ENCODE measurements at places on chromosomes 4 and X.

GRCh38 chrX:12878536-12878935, 11.7 kb downstream of the TLR7 start:
- no peaks in the 10 kb centered on the region for H3K4me1 ChIP-seq
- H3K4me3 ChIP-seq = no peak overlapping the region
- H3K27me3 ChIP-seq = peaks cover 5% of the 10 kb centered on the region
- H3K36me3 ChIP-seq = no peaks in the 10 kb centered on the region
- no peak for DNase-seq
- H3K27ac ChIP-seq = no peak overlapping the region

DNA sequence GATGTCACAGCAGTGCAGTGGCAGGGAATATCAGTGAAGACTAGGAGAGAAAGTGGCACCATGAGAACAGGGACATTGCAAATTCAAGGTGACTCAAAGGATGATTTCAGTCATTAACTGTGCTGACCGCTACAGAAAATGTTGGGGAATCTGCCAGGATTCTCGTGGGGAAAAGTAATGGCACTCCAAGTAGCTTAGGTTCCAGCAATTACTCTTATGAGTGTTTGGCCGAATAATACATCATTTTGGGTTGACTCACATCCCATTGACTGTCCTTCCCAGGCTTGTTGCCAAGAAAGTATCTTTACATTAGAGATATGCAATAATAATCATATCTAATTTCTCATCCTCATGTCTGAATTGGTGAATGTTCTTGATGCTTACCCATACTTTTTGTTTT, 1411.1 kb upstream of the PCDH7 start:
- H3K4me3 ChIP-seq = no peak overlapping the region
- no peak for DNase-seq
- H3K4me1 ChIP-seq = no peaks in the 10 kb centered on the region
- no peaks in the 10 kb centered on the region for H3K36me3 ChIP-seq
- no peaks in the 10 kb centered on the region for H3K27me3 ChIP-seq
- H3K27ac ChIP-seq = no peak overlapping the region

DNA sequence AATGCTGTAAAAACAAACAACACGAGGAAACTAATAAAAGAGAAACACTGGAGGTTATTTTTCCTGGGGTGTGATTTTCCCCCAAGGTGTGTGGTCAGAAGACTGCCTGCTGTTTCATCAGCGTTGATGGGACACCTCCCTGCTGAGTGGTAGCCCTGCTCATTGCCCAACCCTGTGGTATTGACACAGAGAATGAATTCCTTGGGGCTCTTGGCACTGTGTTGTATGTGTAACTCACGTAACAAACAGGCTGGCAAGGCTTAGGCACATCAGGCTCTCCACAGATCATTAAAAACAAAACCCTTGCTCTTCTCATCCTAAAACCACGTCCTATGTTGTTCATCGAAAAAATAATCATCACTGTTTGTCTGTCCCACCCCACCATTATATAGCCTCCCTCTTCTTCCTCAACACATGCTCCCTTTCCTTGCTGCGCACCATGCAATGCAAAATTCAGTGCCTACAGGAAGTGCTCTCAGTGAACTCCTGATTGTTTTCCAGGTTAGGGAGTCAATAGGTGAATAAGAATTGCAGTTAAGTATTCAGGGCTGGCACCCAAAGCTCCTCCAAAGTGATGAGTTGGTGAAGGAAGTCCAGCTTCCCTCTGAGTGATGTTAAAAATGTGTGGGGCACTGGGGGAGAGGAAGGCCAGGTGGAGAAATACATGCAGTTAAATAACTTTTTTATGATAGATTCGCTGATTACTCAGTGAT, 11.4 kb upstream of the PUDP start:
- H3K36me3 ChIP-seq = no peaks in the 10 kb centered on the region
- no peak overlapping the region for H3K27ac ChIP-seq
- H3K4me1 ChIP-seq = peaks cover 2% of the 10 kb centered on the region
- no peak overlapping the region for H3K4me3 ChIP-seq

DNA sequence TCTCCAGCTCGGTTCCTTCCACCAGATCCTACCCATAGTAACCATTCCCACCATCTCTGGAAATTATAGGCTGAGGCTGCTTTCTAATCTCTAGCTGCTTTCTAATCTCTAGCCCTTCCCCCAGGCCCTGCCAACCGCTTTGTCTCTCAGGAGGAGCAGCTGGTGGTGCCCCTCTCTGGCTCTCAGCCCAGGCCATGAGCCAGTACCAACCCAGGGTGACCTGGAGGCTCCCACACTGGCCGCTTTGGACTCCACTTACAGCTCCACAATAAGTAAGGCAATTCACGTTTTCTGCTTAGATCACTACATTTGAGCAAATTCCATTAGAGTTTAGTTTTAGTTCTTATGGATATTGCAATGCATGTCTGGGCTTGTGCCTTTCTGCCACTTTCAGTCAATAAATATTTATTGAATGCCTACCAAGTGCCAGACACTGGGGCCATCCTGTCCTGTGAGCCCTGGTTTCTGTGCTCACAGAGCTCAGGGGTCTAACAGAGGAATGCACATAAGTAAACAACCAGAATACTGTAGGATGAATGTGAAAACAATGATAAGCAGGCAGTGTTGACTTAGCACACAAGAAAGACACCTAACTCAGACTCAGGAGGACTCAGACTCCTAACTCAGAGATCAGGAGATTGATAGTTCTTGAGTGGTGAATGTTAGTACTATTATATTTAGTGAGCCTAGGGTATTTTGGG, 38.9 kb downstream of the SMC1A start:
- H3K27ac ChIP-seq = no peak overlapping the region
- DNase-seq = no peak
- H3K4me1 ChIP-seq = no peaks in the 10 kb centered on the region
- H3K4me3 ChIP-seq = no peak overlapping the region
- no peaks in the 10 kb centered on the region for H3K27me3 ChIP-seq
- peaks cover 5% of the 10 kb centered on the region for H3K36me3 ChIP-seq

- H3K4me1 ChIP-seq = peaks cover 7% of the 10 kb centered on the region
- no peaks in the 10 kb centered on the region for H3K27me3 ChIP-seq
- no peak overlapping the region for H3K27ac ChIP-seq
- no peak for DNase-seq
- H3K36me3 ChIP-seq = peaks cover 8% of the 10 kb centered on the region
- no peak overlapping the region for H3K4me3 ChIP-seq
Measured at GRCh38 chr4:52876069-52876468, 14.0 kb downstream of the RASL11B start.

- no peaks in the 10 kb centered on the region for H3K4me1 ChIP-seq
- no peak for DNase-seq
- H3K27ac ChIP-seq = no peak overlapping the region
Measured at GRCh38 chr4:140710908-140711622, 45.1 kb downstream of the TBC1D9 start.

GRCh38 chr4:150938873-150939499, 76.1 kb downstream of the LRBA start:
- no peak overlapping the region for H3K27ac ChIP-seq
- H3K27me3 ChIP-seq = no peaks in the 10 kb centered on the region
- H3K4me3 ChIP-seq = no peak overlapping the region
- peaks cover 7% of the 10 kb centered on the region for H3K36me3 ChIP-seq
- H3K4me1 ChIP-seq = peaks cover 14% of the 10 kb centered on the region

DNA sequence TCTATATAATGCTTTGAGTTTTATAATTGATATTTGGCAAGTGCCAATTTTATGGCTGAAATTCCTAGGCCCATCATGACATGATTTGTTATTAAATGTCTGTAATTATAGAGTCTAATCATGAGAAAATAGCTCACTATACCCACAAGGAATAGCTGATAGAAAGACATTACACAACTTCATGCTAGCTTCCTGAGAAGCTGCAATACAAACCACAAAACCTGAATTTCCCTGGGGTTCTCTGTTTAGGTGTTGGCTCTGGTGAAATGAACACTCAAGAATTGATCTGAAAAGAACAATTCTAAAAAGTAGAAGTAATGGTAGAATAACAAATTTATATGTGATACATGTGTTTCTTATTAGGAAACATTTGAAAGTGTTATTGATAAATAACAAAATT, 169.6 kb downstream of the GASK1B start:
- DNase-seq = no peak
- no peaks in the 10 kb centered on the region for H3K36me3 ChIP-seq
- no peaks in the 10 kb centered on the region for H3K27me3 ChIP-seq
- no peaks in the 10 kb centered on the region for H3K4me1 ChIP-seq
- H3K4me3 ChIP-seq = no peak overlapping the region

GRCh38 chr4:168309781-168310180, 8.8 kb downstream of the DDX60 start:
- H3K4me1 ChIP-seq = peaks cover 62% of the 10 kb centered on the region
- H3K36me3 ChIP-seq = peaks cover 65% of the 10 kb centered on the region
- no peaks in the 10 kb centered on the region for H3K27me3 ChIP-seq
- H3K4me3 ChIP-seq = peak overlapping the region; percentile 26
- H3K27ac ChIP-seq = peak overlapping the region; percentile 40

- H3K4me3 ChIP-seq = no peak overlapping the region
- H3K4me1 ChIP-seq = peaks cover 26% of the 10 kb centered on the region
- no peak for DNase-seq
- H3K27me3 ChIP-seq = peaks cover 9% of the 10 kb centered on the region
Measured at GRCh38 chr4:183399616-183400015, 44.8 kb upstream of the CDKN2AIP start.

- H3K36me3 ChIP-seq = no peaks in the 10 kb centered on the region
- no peak overlapping the region for H3K4me3 ChIP-seq
- H3K27ac ChIP-seq = no peak overlapping the region
- H3K27me3 ChIP-seq = no peaks in the 10 kb centered on the region
- no peaks in the 10 kb centered on the region for H3K4me1 ChIP-seq
Measured at GRCh38 chr4:161829591-161829990, 334.2 kb downstream of the FSTL5 start.

DNA sequence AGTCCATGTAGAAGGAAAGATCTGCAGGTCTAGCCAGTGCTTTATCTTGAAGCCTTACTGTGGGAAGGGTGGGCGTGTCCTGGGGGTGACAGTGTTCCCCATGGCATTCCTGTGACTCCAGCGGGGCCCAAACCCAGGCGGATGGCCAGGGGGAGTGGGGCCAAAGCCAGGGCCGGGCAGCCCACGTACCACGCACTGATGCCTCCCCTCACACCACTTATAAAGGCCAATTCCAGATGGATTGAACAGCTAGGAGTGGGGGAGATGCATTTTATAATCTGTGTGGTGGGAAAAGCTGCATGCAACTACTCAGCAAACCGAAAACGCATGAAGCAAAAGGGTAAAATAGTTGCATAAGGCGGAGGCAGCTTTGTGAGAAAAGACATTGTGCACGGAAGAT, 36.4 kb downstream of the NELFA start:
- no peak overlapping the region for H3K4me3 ChIP-seq
- H3K4me1 ChIP-seq = no peaks in the 10 kb centered on the region
- H3K27me3 ChIP-seq = no peaks in the 10 kb centered on the region
- DNase-seq = no peak
- H3K36me3 ChIP-seq = peaks cover 32% of the 10 kb centered on the region
